Epithelial cell of prostate (primary cell): ENCODE measurements at places on chromosomes 5 and 9.

DNA sequence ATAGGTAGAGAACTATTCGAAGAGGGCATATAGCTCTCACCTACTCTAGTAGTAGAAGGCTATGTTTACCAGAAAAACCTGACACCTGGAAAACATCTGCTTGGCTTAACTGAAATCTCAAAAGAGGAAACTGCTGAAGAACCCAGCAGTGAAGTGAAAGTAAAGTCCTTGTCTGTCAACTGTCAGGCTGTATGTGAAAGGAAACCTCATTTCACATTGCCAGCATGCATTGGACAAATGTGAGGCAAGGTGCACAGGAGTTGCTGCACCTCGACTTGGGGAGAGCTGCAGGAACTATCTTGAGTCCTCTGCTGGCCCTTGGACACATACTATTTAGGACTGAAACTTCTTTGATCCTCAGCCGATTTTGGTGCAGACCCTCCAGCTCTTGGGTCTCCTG is 53.3 kb downstream of the NREP start:
- DNase-seq, result no peak

DNA sequence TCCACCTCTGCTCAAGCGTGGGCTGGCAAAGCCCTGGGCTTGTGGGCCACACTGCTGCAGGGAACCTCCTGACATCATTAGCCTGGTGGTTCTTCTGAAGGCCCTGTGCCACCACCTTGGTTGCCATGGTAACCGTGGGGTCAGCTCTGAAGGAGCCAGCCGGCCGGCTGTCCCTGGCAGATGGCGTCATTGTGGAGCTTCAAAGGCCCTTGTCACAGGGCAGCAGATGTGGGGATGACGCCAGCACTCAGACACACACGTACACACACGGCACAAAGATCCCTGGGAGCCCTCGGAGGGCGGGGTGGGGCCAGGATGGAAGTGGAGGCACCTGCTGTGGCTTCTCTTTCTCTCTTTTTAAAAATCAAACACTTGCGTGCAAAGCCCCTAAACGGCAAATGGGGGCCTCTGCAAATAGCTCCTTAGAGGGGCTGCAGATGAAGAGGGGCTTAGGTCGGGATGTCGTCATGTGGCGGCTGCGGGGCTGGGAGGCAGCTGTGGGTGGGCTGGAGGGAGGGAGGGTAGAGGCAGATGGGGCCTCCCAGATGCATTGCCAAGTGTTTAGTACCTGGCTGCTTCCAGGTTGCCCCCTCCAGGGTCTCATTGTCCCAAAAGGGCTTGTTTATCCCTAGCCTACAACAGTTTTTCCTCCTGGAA is 19.5 kb upstream of the RPL26L1 start:
- DNase-seq, result no peak

GRCh38 chr9:5838884-5839571 is 6.1 kb upstream of the ERMP1 start:
- DNase-seq, result peak; percentile 69

DNA sequence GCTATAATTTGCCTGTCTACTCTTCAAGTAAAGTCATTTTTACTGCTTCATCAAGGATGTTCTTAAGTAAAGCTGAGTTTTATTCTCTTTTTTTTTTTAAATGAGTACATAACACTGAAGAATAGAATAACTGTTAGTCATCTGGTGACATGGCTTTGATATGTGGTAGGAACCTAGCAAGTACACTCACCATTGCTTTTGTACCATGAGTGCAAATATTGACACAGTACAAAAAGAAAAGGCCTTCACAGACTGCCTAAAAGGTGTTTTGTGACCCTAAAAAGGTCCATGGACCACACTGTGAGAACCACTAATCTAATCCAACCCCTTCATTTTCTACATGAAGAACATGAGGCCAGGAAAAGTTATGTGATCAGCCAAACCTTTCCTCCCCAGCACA is 55.0 kb downstream of the ECPAS start:
- DNase-seq, result no peak

GRCh38 chr5:99936911-99937310 is 598.3 kb upstream of the FAM174A start:
- no peak for DNase-seq

DNA sequence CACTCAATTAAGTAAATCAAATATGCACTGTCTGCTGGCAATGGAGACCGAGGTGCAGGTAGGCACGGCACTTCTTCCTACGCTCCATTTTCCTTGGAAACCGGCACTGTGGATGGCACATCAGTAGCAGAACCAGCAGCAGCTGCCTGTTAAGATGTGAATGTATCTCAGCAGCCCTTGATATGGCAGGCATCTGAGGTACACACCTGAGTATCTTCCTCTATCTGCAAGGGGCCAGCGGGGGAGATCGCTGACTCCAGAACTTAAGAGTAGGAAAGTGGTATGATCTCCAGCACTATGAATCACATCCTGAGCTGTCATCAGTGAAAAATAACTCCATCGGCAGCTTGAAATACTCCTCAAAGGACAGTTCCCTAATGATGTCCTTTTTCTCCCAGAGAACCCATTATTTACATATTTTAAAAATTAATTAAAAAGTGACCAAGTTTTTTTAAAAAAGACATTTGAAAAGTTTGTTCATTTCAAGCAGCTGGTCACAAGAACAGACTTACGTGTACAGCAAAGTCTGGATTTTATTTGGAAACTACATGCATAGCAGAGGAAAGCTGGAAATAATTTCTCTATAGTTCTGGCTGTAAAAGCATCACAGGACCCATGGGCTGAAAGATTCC is 97.1 kb downstream of the ADAMTS12 start:
- DNase-seq, result no peak

GRCh38 chr9:134992755-134993124 is 75.0 kb upstream of the FCN1 start:
- DNase-seq, result no peak

GRCh38 chr5:153880106-153880505 is 158.6 kb downstream of the FAM114A2 start:
- DNase-seq, result no peak

DNA sequence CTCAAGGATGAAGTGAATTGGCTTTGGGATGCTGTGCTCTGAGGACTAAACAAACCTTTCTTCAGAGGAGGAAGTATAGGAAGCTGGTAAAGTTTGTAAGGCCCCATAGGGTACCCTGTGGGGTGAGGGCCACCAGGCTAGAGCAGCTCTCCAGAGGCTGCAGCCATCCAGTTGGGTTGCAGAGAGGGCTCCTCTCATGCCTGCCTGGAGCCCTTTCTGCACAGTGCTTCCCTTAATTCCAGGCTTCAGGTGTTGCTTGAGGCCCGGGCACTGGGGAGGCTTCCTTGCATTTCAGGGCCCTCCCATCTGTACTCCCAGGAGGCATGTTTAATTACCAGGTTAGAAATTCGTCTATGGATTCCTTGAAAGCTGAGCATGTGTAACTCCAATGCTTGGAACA is 95.3 kb upstream of the FSTL4 start:
- DNase-seq, result no peak

DNA sequence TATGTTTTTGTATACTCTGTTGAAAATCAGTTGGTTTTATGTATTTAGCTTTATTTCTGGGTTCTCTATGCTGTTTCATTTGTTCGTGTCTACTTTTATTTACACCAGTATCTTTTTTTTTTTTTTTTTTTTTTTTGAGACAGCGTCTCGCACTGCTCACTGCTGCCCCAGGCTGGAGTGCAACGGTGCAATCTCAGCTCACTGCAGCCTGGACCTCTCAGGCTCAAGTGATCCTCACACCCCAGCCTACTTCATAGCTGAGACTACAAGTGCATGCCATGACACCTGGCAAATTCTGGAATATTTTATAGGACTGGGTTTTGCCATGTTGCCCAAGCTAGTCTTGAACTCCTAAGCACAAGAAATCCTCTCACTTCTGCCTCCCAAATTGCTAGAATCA is 869.4 kb upstream of the CDH6 start:
- no peak for DNase-seq

DNA sequence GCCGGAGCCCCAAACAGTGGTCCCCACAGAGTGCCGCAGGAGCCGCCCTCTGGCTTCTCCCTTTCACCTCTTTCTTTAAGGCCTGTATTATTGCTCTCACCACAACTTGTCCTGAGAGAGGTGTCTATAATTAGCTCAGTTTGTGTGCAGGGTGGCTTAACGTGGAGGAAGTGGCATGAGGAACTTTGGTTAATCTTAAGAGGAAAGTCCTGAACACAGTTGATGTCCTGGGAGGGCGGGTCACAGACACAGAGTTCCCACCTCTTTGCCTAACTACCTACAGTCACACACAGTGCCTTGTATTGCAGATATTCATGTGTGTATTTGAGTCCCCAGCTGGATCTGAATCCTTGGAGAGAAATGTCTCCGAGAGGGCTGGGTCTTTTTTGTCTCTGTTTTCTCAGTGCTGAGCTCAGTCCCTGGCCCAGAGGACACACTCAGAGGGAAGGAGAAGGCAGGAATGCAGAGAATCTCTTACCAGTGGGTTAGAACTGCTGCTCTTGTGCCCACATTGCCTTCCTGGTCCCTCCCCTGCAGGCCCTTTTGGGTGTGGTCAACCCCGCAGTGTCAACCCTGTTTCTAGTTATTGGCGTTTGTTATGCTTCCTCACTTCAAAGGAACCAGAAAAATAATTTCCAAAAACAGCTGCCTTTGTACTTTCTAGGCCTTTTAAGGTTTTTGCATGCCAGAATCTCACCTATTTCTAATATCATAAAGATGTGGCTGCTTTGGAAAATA is 392.5 kb downstream of the KDM4C start:
- no peak for DNase-seq

DNA sequence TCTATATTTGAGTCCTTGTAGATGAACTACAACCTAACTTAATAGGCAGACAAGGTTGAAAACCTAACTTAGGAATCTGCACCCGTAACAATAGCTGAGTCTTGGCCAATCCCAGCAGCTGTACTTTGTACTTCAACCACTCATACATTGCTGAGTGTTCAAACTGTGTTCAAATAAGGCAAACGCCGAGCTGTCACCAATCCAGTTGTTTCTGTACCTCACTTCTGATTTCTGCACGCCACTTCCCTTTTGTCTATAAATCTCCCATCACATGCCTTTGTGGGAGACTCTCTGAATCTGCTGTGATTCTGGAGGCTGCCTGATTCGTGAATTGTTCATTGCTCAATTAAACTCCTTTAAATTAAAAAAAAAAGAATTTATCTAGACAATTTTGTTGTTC is 167.8 kb upstream of the TUT7 start:
- no peak for DNase-seq
